ENCODE measurements at places on chromosomes 12 and 14.

DNA sequence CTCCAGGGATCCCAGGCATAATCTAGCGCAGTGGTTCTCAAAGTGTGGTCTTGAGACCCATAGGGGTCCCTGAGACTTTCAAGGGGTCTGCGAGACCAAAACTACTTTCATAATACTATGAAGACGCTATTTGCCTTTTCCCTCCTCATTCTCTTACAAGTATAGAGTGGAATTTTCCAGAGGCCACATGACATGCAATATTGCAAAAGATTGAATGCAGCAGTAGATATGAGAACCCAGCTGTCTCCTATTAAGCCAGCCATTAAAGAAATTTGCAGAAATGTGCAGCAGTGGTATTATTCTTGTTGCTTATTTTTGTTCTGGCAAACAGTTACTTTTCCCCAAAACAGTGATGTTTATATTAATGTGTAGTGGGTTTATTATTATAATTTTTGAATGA, 62.8 kb downstream of the VWF start:
- DNase-seq = no peak

- no peak for DNase-seq
These were observed 424 bp downstream of the BBOF1 start for GRCh38 chr14:74019408-74020137.

GRCh38 chr12:47904713-47905709, at the start of gene VDR:
TSS of gene VDR (minus strand) at chr12:47904994. CDS start at chr12:47879113, 25,881 bp downstream.
- no peak for DNase-seq

- no peak for DNase-seq
These were observed 24.0 kb upstream of the SLC17A8 start for GRCh38 chr12:100332852-100333251.

- no peak for DNase-seq
These were observed 5.4 kb downstream of the SRSF5 start for GRCh38 chr14:69772082-69773017.

DNA sequence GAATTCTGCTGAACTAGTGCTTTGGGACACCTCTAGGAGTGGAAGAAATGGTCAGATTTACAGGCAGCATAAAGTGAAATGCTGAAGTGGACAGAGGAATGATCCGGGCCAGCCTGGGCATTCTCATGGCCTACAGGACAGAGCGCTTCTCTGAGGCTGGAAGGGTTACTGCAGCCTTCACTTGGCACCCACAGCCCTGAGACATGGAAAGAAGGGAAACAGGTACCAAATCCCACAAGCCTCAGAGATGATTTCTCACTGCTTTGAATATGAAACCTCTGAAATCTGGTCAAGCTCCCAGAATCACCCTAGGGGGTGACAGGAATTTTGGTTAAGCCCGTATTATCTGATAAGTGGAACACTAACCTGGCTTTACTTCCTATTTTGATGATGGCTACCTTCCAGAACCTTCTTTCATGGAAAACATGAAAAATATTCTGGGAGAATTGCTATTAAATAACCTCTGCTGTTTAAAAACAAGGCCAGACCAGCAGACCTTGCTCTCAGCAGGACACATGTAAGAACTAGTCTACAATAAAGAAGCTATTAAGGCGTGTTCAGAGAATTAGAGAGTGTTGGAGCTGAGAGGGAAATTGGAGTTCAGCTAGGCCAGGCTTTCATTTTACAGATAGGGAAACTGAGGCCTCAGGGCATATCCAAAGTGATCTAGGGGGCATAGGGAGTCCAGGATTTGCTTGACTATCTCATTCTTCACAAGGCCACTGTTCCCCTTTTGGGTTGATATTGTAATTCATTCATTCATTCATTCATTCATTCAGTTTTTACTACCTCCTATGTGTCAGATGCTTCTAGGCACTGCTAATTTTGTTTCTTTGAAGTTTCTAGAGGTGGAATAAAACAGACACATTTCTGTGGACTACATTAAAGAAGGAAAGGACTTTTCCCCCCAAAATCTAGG, 281.5 kb downstream of the ZFP36L1 start:
- DNase-seq = peak; percentile 21

DNA sequence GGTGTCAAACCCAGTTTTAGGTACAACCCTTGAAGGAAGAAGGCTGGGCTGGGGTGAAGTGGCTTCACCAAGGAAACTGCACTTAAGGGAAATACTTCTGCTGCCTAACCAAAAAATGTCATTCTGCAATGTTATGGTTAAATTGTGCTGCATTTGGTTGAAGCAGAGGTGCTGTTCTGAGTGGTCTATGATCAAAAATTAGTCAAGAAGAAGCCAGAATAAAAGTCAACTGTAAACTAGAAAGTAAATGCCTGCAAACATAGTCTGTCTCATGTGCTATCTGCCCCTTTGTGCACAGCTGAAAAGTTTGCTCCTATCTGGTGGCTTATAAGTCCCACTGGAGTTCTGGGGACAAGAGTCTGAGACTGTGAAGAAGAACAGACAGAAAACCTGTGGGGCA, 158.8 kb downstream of the C12orf42 start:
- DNase-seq = no peak

- DNase-seq = no peak
These were observed 8.6 kb downstream of the WDR89 start for GRCh38 chr14:63632932-63633514.

DNA sequence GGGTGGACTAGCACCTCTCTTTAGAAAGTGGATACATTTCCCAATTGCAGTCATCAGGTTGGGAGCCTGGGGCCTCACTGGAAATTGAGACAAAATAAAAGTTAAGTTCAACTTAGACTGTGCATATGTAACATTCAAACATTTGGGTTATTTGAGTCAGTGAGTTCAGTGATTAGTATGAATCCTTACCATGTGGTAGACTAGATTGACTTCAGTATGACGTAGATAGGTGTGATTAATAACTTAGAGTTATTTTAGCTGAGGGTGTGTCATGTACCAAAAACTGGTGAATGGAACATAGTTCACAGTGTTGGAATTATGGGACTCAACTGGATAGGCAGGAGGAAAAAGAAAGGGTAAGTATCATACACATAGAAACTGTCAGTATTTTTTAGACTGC, 8.0 kb upstream of the SSTR1 start:
- no peak for DNase-seq

- no peak for DNase-seq
These were observed 3.6 kb upstream of the P2RX2 start for GRCh38 chr12:132614861-132615578.

DNA sequence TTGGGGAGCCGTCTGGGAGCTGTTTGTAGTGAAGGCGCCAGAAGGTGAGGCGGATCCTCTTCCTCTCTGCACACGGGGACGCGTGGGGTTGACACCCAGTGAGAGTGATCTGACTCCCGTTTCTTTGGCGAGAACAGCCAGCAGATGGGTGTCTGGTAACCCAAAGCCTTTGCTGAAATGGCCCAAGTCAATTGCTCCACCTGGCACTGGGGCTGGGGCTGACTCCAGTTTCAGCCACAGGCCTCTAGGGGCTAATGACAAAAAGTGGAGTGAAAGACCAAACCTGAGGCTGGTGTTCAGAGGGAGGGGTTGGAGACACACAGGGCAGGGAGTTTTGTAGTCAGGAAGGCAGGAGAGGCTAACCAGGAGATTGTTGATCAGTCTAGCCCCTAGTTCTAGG, 87.0 kb downstream of the FRMD6 start:
- DNase-seq = no peak

- no peak for DNase-seq
These were observed 15.1 kb downstream of the POU6F1 start for GRCh38 chr12:51202718-51203117.

DNA sequence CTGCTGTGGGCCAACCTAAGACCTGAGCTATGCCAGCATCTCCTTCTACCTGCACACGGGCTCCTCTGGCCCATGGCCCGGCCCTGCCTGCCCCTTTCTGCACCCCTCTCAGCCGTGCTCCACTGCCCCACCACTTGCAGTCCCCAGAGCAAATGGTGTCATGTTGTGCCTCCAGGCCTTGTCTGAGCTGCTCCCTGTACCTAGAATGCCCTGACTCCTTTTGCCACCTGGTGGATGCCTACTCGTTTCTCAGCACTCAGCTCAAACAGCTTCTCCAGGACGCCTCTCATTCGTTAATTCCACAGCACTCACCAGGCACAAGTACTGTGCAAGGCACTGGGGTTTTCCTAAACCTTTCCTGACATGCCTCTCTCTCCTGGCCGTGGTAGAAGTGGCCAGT, 63.2 kb upstream of the PNMA1 start:
- no peak for DNase-seq

DNA sequence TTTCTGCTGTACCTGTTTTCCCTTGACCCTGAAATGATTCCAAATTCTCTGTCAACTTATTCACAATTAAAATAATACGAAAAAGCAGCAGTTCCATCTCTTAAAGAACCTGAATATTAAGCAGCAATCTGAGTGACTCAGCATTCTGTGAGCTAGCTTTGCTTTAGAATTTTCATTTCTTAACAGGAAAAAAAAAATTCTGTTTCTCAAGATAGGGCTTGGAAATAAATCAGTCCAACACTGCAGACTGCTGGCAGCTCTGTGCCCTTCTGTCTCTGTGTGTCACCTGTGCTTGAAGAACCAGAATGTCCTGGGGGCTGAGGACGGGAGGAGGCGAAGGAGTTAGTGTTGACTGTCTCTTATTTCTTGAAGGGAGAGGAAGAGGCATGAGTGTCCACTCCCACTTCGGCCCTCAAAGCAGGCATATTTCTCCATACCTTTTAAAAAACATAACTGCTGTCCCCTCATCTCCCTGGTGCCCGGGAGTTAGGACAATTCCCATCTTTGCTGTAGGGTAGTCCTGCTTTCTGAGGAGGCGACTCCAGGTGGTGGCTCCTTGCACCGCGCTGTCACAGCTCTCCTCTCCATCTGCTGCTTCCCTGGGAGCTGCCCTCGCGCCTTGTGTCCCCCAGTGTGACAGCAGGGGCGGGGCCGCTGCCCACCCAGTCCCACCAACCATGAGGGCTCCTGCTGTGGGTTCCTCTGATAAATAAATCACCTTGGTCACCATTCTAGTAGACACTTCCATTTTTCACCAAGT, 203.1 kb downstream of the CALM1 start:
- DNase-seq = no peak

GRCh38 chr14:92475451-92476187, 38.0 kb upstream of the RIN3 start:
- DNase-seq = no peak

DNA sequence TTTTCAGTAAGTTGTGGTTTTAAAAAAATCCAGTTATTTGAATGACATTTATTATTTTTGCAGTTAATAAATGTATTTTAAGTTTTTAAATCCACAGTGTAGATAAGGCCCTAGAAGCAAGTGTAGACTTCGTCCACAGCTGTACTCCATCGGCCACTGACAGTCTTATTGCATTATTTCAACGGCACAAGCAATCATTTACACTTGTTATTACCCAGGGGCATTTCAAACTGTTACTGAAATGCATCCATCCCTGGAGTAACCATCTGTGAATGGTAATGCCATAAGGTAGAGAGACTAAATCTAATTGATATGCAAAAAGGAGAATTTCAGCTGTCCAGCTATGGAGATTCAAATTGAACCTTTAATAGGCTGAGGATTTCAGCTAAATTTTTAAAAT, 48.4 kb downstream of the BICD1 start:
- DNase-seq = no peak

Data from fibroblast of skin of left biceps (primary cell).